Nephron progenitor cell (in vitro differentiated cells): ENCODE measurements at places on chromosomes 5 and 9.

DNA sequence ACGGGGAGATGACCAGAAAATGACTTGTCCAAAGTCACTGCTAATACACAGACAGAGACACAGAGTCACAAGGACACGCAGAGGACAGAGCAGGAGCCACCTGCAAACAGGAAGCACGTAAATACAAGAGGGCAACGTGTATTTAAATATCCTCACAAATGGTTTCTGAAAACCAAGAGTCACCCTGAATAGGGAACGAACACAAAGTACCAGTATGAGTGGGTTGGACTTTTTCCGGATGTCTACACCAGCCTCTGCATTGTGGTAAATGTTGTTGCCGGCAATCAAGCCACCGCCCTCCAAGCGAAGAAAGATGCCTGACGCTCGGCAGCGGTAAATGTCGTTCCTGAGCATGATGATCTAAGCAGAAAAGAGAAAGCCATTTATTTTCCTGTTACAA lies 44.5 kb downstream of the FBXO10 start:
- no peak for DNase-seq

DNA sequence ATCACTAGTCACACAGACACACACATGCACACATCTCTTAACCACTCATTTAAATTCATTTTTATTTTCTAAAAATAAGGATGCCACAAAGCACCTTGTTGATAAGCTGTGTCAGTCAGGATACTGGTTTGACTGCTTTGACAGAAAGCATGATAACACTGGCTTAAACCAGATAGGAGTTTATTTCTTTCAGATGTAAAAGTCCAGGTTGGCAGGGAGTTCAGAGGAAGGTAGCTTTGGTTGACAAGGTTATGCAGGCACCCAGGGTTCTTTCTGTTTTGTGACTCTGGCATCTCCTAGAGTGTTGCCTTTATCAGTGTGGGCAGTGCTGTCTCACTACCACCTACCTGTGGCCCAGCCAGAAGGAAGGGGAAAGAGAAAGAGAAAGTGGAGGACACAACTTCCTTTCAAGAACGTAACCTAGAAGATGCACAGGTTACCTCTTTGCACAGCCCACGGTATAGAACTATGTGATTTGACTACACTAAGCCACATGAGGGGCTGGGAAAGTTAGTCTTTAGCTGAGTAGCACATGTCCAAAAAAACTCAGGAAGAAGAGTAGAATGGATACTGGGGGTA lies 334.7 kb downstream of the OSTF1 start:
- DNase-seq: no peak

GRCh38 chr9:80554301-80554700 lies 982.5 kb downstream of the TLE4 start:
- no peak for DNase-seq

- DNase-seq: no peak
Observed at GRCh38 chr5:31492869-31493268, 39.0 kb downstream of the DROSHA start.

- peak; percentile 5 for DNase-seq
Observed at GRCh38 chr5:53779541-53779981, 219.1 kb downstream of the NDUFS4 start.

DNA sequence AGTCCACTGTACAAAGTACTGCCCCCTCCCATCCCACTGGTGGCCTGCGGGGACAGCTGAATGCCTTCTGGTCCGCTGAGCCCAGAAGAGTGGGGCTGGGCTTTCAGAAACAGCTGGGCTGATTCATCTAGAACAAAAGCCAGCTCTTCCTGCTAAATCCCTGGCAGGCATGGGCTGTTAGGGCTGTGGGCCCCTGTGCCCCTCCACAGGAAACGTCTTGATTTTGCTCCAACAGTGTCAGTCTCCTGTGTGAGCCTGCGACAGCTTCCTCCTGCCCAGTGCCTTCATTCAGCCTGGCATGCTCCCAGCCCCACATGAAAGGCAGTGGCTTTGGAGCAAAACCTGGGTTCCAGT lies 6.9 kb upstream of the GSN start:
- no peak for DNase-seq

DNA sequence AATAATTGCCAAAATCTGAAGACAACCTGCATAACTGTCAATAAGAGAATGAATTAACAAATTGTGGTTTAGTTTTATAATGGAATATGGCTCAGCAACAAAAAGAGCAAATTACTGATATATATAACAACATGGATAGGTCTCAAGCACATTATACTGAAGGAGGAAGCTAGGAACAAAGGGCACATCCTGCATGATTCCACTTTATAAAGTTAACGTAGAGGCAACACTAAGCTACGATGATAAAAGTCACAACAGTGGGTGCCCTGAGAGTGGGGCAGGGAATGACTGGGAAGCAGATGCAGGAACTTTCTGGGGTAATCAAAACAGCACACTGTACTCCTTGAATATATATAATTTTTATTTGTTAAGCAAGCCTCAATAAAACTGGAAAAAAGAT lies 165.2 kb downstream of the RMI1 start:
- DNase-seq: no peak

DNA sequence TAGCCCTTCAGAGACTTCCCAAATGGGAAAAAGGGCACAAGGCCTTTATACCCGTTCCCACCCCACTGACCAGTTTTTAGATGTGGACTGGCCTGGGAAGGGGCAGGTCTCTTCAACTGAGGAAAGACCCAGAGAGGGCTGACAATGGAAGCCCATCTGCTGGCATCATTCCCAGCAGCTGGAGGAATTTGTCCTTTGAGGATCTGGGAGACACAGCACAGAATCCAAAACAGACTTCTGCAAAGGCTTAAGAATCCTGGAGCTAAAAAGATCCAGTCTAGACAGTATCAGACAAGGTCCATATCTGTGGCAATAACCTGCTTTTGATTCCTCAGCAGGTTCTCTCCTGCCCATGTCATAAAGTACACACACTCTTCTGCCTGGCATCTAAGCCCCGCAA lies 329.2 kb downstream of the TMEM167A start:
- DNase-seq: no peak

- no peak for DNase-seq
Observed at GRCh38 chr9:21688108-21689102, 114.0 kb upstream of the MTAP start.
